ENCODE measurements at places on chromosomes 16 and 17.

DNA sequence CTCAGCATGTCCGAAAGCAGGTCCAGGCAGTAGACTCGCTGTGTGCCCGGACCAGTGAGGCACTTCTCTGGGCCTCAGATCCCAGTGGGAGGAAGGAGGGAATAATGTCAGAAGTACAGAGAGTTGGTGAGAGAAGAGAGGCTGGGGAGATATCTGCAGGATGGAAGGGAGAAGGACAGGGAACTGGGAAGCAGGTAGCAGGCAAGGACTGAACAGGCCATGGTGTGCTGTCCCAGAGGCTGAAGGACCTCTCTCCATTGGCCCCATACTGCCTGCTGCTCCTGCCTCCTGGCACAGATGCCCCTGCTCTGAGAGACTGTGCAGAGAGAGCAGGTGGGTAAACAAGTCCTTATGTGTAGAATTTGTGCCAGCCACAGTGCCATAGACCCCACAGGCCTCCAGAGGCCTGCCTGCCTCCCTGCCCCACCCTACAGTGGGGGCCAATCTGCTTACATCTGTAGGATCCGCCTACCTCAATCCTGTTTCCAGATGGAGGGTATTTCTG, 34.2 kb upstream of the CRHR1 start:
- DNase-seq, result no peak

DNA sequence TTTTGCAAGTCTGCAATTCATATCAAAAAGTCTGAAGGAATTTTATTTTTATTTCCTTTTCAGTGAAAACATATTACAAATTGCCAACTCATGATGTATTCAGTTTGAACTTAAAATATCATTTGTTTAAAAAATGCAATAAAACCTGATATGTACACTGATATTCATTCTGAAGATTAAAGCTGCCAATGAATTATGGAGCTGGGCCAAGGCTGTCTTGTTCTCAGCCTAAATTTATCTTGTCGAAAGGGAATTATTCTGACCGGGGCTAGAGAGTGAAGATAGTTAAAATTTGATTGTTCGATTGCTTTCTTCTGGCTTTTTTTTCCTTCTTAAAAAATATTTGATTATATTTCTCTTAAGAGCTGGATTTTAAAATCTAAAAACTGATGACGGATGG, 54.0 kb upstream of the RBFOX1 start:
- DNase-seq, result no peak

GRCh38 chr17:29929006-29929532, 959 bp downstream of the SSH2 start:
- DNase-seq, result no peak

- DNase-seq, result no peak
Measured at GRCh38 chr17:6753006-6753445, 2.8 kb upstream of the XAF1 start.

Data from ELF-1 (cell line).